T-helper 9 cell (primary cell): ENCODE measurements at places on chromosomes 11 and 22.

DNA sequence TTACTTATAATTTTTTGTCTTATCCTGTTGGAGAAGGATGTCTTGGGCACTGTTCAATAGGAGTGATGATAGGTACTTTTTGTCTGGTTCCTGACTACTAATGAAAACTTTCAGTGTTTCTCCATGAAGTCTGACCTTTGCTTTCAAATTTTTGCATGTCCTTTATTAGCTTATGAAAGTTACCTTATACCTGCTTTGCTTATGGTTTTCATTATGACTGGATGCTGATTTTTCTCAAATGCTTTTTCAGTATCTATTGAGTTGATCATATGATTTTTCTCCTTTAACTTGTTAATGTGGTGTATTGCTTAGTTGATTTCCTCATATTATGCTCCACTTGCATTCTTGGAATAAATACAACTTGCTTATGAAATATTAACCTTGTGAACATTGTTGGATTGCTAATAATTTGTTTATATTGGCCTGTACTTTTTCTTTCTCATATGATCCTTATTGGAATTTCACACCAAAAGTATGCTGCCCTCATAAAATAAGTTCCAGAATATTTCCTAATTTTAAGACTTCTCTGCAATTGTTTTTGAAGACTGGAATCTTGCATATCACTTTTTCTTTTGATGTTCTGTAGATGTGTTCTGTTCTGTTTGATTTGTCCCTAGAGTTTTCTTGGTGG is 85.0 kb upstream of the SC5D start:
- DNase-seq = no peak

DNA sequence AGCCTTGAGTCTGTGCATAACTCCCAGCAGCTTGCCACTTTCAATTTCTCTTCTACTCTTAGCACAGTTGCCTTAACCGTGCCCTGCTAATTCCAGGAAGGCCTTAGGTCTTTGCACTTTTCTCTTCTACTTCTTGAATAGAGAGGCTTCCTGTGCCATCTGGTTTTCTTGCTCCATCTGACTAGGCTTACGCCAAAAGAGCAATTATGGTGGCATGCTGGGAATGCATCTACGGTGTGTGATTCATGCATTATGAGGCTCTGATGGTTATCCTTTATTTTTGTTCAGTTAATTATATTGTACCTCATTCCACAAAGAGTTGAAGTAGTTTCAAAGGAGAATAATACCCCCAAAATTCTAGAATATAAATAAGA is 29.4 kb downstream of the SIK2 start:
- DNase-seq = no peak

- DNase-seq = no peak
Measured at GRCh38 chr11:26090651-26091050, 241.3 kb upstream of the ANO3 start.

DNA sequence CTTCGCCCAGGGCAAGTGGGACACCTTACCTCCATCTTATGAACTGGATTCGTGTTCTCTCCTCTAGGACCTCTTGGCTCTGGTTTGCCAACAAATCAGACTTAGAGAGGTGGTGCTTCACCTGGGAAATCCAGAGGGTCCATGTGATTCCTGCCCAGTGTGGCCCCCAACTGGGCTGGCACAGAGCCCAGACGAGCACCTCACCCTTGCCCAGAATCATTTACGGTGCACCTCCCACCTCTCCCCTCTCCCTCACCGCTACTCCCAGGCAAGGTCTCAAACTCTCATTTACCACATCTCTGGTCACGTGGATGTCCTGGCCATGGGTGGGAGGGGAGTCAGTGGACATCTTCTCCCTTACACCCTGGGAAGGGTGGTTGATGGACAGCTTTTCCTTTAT is 1.1 kb downstream of the SPATA19 start:
- no peak for DNase-seq

GRCh38 chr22:49432211-49432896 is 395.3 kb downstream of the BRD1 start:
- no peak for DNase-seq

GRCh38 chr22:42178910-42179519 is 48.4 kb upstream of the CYP2D6 start:
- no peak for DNase-seq

- DNase-seq = no peak
Measured at GRCh38 chr11:127873478-127873877, 713.9 kb downstream of the ETS1 start.

GRCh38 chr22:46537225-46537945 is at the start of gene CELSR1:
Gene CELSR1, minus strand, starts transcription at chr22:46537620. Its CDS starts 450 bp downstream, at chr22:46537170.
- no peak for DNase-seq

GRCh38 chr11:115906171-115906570 is 402.0 kb upstream of the CADM1 start:
- no peak for DNase-seq

DNA sequence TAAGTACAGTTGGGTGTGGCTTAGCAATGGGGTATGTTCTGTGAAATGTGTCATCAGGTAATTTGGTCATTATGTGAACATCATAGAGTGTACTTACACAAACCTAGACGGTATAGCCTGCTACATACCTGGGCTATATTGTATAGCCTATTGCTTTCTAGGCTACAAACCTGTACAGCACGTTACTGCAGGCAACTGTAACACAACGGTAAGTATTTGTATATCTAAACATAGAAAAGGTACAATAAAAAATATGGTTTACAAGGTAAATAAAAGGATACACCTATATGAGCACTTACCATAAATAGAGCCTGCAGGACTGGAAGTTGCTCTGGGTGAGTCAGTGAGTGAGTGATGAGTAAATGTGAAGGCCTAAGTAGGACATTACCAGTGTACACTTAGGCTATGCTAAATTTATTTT is 73.1 kb upstream of the GDPD4 start:
- DNase-seq = no peak

- no peak for DNase-seq
Measured at GRCh38 chr22:50074551-50075530, 10.4 kb downstream of the MLC1 start.

- DNase-seq = no peak
Measured at GRCh38 chr11:76666830-76667229, 3.7 kb downstream of the LRRC32 start.
